Gastroesophageal sphincter (tissue), 4 donors: ENCODE measurements at places on chromosomes 11 and 22.
A peak's percentile ranks its signal among the peaks of the same experiment; 100 is the strongest.

- no peak for ATAC-seq
Measured at GRCh38 chr11:10514202-10514601, 26.8 kb downstream of the RNF141 start.

DNA sequence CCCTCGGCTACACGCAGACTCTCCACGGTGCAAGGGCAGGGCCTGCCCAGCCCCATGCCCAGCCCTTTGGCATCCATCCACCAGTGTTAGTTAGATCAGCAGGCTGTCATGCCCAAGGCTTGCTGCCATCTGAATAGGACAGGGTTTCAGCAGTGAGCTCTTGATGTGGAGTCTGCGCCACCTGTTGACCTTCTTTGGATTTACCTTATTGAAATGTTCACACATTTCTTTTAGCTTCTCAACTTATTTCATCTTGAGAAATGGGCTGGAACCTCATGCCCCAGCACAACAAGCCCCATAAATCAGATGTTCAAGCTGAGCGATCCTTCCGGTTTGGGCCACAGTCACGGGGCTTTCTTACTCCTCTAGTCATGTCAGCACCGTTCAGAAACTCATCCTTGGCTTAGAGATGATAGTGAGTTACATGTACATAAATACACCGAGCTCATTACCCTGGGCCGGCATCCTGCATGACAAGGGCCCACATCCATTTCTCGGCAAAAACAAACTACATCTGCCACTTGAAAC lies 61.7 kb downstream of the PARVB start:
- ATAC-seq, result peak; percentile 60

GRCh38 chr22:26597480-26597879 lies 7.5 kb upstream of the TPST2 start:
- ATAC-seq, result no peak

DNA sequence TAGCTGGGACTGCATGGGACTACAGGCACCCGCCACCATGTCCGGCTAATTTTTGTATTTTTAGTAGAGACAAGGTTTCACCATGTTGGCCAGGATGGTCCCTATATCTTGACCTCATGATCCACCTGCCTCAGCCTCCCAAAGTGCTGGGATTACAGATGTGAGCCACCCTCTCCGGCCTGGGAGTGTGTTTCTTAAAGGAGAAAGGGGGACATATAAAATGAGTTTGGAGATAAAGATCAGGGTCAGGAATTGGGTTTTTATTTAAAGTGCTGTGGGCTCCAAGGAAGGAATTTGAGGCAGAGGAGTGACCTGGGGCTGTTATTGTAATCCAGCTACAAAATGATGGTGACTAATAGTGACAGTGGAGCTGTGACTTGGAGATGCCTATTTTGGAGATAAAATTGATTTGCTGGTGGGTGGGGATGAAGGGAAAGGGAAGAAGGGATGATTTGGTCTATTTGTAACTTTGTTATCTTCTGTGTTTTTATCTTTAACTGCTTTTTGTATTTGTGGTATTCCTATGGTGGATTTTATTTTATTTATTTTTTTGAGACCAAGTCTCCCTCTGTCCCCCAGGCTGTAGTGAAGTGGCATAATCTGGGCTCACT lies 5.0 kb downstream of the CRKL start:
- ATAC-seq, result no peak

DNA sequence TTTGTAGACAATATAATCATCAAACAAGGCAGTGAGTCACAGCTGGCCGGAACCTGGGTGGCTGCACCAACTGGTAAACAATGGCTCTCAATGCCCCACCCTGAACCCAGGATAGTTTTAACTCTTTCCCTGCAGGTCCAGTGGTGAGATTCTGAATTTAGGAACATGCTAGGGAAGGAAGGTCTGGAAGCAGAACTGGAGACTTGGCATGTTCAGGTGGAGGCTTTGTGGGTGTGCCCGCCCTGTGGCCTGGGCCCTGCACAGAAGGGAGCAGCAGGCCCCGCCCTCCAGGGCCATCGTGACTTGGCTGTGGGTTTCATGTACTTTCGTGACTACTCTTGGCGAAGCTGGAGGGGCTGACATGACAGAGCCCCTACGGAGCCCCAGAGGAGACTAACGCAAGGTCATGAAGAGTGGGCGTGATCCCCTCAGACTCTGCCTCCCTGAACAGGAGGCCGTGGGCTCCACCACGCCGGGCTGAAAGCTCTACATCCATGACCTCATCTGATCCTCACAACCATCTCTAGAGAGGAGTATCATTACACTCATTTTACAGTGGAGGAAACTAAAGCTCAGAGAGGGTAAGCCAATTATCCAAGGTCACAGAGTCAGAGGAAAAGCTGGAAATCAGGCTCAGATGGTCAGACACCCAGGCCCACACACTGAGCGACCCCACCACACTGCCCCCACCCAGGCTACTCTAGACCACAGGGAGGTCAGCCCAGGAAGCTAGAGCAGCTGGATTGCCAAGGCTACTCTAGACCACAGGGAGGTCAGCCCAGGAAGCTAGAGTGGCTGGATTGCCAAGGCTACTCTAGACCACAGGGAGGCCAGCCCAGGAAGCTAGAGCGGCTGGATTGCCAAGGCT lies 27.3 kb downstream of the MAFF start:
- peak; percentile 78 for ATAC-seq

GRCh38 chr11:68460741-68461574 lies at the start of gene PPP6R3:
TSS of gene PPP6R3 (plus strand) at chr11:68460752. CDS start at chr11:68537665, 76,913 bp downstream.
- peak; percentile 69 for ATAC-seq

- ATAC-seq, result no peak
Measured at GRCh38 chr22:46481386-46481785, 56.0 kb downstream of the CELSR1 start.

DNA sequence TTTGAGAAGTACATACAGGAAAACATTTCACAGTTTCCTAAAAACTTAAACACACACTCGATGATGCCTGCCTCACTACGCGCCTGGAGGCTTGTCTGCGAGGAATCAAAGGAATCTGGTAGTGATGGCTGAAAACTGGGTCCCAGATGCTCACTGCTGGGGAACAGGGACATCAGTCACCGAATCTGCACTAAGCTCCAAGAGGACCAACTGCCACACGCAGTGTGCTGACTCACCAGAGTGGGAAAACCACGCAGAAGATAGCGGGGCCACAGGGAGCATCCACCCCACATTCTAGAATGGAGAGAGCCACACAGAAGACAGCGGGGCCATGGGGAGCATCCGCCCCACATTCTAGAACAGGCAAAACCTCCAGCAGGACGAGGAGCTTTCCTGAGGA lies 24.3 kb upstream of the MOB2 start:
- no peak for ATAC-seq
